ENCODE measurements at places on chromosomes 13 and 19. TPM values are rescaled to one million over a fixed set of nuclear protein-coding genes. Genes with fewer than 3 reads are reported as not detected.

Gene ONECUT3
- total RNA-seq = not detected

Gene CADM4
- total RNA-seq = 10.8 TPM

Gene CTU1
- total RNA-seq = 13.0 TPM

Gene CYP4F2
- not detected for total RNA-seq

Gene C5AR1
- 1.3 TPM for total RNA-seq

Gene LRG1
- total RNA-seq = 0.06 TPM

Gene FOSB
- total RNA-seq = 15.1 TPM

Gene PRR22
- total RNA-seq = 2.7 TPM

Gene ACP7
- total RNA-seq = 0.23 TPM

Gene FBN3
- total RNA-seq = not detected

Gene GET3
- 98.3 TPM for total RNA-seq

Gene CCDC70
- total RNA-seq = not detected

Gene ZNF382
- total RNA-seq = 0.08 TPM

Gene LAIR2
- not detected for total RNA-seq

Gene LILRB4
- not detected for total RNA-seq

Gene RNF113B
- total RNA-seq = not detected

Gene IGFL3
- total RNA-seq = not detected

Gene ZFR2
- 0.16 TPM for total RNA-seq

Gene ARHGEF7
- 21.6 TPM for total RNA-seq

Gene KLK15
- not detected for total RNA-seq

Gene ZNF468
- 0.44 TPM for total RNA-seq

Gene GRIN3B
- total RNA-seq = 1.8 TPM
